CD4-positive, alpha-beta T cell treated with Interleukin-10 for 1 hour (primary cell): ENCODE measurements at places on chromosomes 13 and 19.

GRCh38 chr19:4815426-4816201 lies 15.9 kb downstream of the TICAM1 start:
- peak; percentile 84 for DNase-seq

GRCh38 chr13:18952225-18953016 lies 229.2 kb downstream of the TUBA3C start:
- DNase-seq, result no peak

DNA sequence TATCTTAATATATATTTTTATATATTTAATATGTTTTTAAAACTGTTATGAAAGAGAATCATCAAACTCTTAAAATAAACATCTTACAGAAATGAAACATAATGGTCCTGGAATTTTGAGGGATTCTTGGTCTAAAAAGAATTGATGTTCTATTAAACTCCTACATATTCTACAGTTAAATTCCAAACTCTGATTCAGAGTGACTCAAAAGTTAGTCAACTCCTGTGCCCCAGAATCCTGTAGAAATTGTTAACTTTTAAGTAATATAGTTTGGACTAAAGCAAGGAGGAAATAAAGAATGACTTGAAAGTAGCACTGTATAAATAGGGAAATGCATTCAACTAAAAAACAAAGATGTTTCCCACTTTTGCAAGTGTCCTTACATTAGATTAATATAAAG lies 47.7 kb downstream of the FNDC3A start:
- DNase-seq, result no peak

DNA sequence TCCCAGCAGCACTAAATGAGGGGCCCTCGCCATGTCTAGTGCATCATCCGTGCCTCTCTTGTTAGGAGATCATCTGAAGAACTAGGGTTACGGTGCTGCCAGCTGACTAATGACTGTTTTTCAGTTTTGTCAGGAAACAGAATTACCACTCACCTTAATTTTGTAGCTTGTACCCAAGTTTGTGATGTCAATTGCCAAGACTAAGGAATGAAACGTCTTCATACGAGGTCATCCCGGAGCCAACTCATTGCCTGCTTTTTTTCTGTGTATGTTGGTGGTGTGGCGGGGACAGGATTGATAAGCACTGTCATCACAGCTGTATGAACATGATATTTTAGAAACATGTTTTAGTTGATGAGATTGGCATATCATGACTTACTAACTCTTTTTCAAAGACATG lies 100.6 kb downstream of the TNFRSF19 start:
- DNase-seq, result no peak

DNA sequence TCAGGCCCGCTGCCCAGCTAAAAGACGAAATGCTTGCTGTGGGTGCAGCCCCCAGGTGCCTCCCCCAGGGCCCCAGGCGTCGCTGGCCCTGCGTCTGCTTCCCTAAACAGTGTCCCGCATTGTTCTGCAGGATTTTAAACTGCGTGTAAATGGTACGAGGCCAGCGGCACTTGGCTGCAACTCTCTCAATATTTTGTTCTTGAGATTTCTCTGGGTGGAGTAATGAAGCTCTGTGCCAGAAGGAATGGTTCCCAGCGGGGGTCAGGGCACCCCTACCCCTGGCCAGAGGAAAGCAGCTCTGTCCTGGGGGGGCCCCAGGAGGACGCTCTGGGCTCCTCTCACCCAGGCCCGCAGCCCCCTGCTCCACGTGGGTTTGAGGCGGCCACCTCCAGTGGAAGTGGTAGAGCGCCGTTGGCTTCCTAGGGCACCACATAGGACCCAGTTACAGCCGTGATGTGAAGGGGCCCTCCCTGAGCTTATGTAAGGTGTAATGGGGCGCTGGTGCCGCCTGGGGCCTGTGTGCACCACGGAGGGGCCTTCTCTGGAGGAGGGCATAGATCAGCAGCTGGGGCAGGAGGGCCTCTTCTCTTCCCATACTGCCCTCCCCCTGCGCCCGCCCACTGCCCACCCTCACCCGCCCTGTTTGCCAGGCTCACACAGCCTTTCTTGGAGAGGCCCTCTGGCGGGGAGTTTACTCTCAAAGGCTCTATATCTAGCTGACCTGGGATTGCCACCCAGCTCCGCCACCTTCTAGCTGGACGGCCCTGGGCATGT lies 19.8 kb downstream of the PAK4 start:
- DNase-seq, result no peak

DNA sequence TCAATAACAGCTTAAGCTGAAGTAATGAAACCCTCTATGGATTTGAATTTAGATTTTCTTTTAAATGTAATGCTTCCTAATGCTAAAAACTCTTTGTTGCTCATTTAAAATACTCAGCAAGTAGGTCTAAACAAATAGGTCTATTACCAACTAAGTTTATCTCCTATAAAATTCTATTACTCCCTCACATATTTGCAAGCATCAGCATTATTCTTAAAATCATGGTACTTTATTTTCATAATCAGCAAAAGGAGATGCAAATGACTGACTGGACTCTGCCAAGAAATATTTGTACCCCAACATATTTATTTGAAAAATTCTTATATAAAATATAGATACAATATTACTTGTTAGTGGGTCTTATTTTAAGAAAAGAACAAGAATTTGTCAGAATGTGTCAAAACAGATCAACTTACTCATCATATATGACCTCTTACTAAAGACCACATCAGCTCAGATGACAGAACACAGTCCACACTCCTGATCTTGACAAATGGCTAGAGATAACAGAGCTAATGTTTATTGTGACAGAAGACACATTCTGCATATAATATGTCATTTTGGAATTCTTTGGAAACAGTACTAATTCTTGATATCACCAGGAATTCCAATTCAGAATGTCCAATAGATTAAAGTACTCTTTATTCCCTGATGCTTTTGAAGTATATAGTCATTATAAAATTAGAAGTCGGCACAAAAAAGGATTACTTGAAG lies 704.6 kb upstream of the PCDH9 start:
- DNase-seq, result no peak

DNA sequence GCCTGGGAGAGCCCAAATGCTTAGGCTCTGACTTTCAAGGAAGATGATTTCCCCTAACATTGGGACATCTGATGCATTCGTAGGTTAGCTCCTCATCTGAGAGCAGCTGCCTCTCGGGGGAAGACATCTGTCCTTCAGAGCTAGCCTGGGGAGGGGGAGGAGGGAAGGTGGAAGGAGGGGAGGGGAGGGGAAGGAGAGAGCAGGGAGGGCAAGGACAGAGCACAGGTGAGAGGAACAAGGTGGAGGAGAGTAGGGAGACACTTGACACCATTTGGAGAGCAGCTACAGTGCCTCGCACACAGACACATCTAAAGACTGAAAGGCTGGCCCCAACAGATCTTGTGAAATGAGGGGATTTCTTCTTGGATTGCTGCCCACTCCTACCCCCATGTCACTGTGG lies 103.8 kb downstream of the ZDHHC20 start:
- no peak for DNase-seq

- no peak for DNase-seq
These were observed 1.0 kb downstream of the C19orf73 start for GRCh38 chr19:49117677-49118564.

GRCh38 chr19:19858751-19859150 lies 6.9 kb upstream of the ZNF253 start:
- no peak for DNase-seq

- DNase-seq, result no peak
These were observed 99.7 kb upstream of the RXFP2 start for GRCh38 chr13:31639443-31640163.

- no peak for DNase-seq
These were observed 9.5 kb downstream of the SHANK1 start for GRCh38 chr19:50710094-50710493.

DNA sequence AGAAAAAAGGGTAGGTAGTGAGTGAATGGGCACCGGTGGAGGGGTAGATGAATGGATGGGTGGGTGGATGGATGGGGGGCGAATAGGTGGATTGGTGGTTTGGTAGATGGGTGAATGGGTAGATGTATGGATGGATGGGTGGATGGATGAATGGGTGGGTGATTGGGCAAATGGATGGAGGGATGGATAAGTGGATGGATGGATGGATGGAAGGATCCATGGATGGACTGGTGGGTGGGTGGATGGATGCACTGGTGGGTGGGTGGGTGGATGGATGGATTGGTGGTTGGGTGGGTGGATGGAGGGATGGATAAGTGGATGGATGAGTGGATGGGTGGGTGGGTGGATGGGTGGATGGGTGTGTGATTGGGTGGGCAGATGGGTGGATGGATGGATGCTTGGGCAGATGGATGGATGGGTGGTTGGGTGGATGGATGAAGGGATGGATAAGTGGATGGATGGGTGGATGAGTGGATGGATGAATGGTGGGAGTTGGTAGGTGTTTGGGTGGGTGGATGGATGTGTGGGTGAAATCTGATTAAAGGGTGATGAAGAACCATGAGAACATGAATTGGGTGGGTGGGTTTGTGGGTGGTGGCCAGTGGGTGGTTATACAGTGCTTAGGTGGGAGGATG lies 2.3 kb downstream of the ANKRD24 start:
- DNase-seq, result no peak
